ENCODE measurements at places on chromosomes 13 and 19. TPM values are rescaled to one million over a fixed set of nuclear protein-coding genes. Genes with fewer than 3 reads are reported as not detected.

GRCh38 chr13:95752677-95753076, 75.7 kb downstream of the DNAJC3 start:
- no peak for DNase-seq

- DNase-seq: no peak
These were observed 782 bp upstream of the JUND start for GRCh38 chr19:18282021-18282787.

GRCh38 chr13:50124536-50125303, 109.5 kb downstream of the KCNRG start:
- peak; percentile 91 for DNase-seq

- no peak for DNase-seq
These were observed 49.8 kb upstream of the TDRD3 start for GRCh38 chr13:60347174-60347573.

- DNase-seq: no peak
These were observed 17.2 kb upstream of the CNFN start for GRCh38 chr19:42407085-42407815.

GRCh38 chr19:54136086-54136863, 1.3 kb upstream of the CNOT3 start:
- DNase-seq: no peak

The DNASE2 gene
- 7.9 TPM for total RNA-seq

- DNase-seq: no peak
These were observed 2320.0 kb downstream of the PCDH9 start for GRCh38 chr13:64910096-64910495.

DNA sequence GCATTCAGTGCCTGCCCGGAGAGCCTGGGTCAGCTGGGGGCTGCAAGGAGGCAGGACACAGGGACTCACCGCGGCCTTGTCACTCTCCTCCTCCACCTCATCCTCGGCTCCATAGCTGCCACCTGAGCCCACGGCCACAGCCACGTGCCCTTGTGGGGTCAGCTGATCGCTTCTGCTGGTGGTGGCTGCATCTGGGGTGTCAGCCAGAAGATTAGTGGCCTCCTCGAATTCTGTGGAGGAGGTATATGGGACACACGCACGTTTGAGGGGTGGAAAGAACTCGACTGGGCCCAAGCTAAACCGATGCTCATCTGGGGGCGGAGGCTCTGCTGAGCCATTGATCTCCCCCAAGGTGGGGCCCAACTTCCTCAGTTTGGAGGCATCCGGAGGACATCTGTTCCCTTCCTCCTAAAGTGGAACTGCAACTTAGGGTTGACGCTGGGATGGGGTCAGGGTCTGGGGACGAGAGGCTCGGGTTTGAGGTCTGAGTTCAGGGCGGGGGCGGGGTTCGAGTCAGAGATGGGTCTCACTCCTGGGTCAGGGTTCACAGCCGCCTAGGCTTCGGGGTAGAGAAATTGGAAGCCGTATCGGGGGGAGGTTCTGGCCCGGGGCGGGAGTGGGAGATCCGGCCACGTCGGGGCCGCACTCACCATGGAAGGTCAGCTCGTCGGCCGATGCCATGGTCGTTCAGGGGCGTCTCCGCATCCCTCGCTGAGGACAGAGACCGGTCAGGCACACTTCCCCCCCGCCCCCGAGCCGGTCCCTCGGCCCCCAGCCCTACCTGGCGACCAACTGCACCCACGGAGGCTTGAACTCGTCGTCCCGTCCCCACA, 493 bp downstream of the YIPF2 start:
- no peak for DNase-seq

- DNase-seq: no peak
These were observed 18.7 kb downstream of the PPP5C start for GRCh38 chr19:46365561-46365960.

The ZNF628 gene
- total RNA-seq: 13.7 TPM

DNA sequence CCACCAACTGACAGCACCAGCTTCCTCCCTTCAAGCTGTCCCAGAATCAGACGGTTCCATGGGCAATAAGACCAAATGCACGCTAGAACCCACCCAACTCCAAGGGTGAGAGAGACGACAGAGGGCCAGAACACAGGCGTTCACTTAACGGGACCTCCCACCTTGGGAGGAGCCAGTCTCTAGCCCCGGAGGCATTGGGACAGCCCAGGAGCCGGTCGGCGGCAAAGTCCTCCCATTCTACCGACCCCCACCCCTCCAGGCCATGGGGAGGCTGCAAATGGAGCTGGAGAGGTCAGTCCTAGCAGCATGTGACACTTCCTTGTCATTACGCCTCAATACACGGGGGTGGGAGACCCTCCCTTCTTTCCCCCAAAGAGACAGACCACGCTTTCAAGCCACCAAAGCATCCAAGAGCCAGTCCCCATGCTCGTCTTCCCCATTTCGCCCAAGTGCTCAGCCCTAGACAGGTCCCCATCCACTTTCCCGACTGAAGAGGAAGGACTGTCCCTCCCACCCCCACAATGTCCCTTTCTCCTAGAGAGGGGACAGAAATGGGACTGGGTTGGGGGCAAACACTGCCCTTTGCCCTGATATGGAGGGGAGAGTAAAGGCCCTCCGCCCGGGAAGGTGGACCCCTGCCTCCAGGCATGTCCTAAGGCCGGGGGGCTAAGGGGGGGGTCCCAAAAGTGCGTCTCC, 964 bp downstream of the KHSRP start:
- peak; percentile 73 for DNase-seq

Measured in glutamatergic neuron (in vitro differentiated cells).